Fibroblast of skin of back (primary cell): ENCODE measurements at places on chromosomes 12 and 14.

DNA sequence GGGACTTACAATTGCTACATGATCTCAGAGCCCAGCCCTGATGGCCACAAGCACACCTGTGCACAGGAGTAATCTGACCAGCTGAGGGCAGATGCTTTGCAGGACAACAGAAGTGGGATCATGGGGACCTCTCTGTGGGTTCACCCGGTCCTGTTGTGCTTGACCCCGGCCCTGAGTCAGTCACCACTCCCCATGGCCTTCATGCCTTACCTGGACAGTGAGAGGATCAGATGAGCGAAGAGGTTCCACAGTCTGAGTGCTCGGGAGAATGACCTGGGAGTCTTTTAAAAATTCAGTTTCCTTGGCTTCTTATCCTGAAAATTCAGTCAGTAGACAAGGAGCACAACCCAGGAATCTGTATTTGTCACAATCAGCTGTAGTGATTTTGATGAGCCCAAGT, 88.1 kb downstream of the NTF3 start:
- no peak for DNase-seq

- DNase-seq: no peak
These were observed 130.6 kb downstream of the ATP23 start for GRCh38 chr12:58071994-58072393.

GRCh38 chr12:31783556-31783955, 54.7 kb upstream of the AMN1 start:
- DNase-seq: no peak

DNA sequence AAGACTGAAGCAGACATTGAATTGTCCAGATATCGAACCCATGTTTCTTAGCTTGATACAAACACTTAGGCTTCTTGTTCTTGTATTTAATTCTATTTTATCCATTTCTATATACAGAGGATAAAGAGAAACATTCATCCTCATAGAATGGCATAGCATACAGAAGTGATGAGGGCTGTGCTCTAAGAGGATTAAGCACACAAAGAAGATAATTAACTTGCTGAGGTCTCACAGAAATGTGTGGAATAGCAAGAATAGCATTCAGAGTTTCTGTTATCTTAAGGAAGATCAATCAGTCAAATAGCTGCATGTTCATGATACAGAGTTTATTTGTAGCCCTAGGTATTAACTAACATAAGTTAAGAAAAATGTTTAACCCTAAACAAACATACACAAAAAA, 27.3 kb upstream of the STRAP start:
- no peak for DNase-seq

DNA sequence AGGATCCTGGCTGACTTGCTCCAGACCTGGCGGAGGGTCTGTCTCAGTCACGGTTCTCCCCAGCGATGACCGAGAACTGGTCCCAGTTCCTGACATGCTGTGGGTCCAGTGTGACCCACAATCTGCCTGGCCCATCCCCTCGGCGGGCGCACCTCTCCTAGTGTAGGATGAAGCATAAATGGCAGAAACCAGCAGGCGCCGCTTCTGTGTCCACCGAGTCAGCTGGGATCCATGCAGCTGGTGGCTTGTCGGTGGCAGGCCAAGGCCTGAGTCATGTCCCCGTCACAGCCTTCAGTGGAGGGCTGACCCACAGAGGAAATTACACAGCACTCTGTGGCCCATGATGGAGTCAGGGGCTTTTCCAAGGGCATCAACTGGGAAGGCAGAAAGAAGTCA, 38.5 kb downstream of the NFKBIA start:
- peak; percentile 61 for DNase-seq

GRCh38 chr12:93638954-93639353, 38.2 kb upstream of the CRADD start:
- no peak for DNase-seq

DNA sequence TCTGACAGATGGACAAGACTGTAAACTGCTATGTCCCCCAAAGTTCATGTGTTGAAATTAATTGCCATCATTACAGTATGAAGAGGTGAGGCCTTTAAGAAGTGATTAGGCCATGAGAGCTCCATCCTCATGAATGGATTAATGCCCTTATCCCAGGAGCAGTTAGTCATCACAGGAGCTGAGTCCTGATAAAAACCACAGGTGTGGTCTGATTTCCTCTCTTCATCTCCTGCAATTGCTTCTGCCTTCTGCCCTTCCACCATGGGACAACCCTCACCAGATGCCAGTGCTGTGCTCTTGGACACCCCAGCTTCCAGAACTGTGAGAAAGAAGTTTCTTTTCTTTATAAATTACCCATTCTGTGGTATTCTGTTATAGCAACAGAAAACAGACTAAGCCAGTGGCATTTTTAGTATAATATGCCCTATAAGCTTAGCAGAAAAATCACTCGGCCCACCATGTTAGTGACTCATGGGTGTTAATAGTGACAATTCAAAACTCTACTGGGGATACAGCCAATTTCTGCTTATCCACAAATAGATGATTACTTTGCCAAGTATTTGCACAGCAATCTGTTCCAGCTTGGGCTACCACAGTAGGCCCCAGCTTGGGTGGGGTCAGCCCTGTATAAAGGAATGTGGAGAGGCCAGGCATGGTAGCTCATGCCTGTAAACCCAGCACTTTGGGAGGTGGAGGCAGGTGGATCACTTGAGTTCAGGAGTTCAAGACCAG, 129.0 kb upstream of the BCL2L14 start:
- peak; percentile 87 for DNase-seq
